ENCODE measurements at places on chromosomes 2 and 18.

- no peak overlapping the region for H3K27ac ChIP-seq
- H3K4me3 ChIP-seq = no peak overlapping the region
- peak; percentile 24 for DNase-seq
- peaks cover 1% of the 10 kb centered on the region for H3K4me1 ChIP-seq
- no peaks in the 10 kb centered on the region for H3K36me3 ChIP-seq
Observed at GRCh38 chr18:9653390-9653789, 39.0 kb upstream of the PPP4R1 start.

DNA sequence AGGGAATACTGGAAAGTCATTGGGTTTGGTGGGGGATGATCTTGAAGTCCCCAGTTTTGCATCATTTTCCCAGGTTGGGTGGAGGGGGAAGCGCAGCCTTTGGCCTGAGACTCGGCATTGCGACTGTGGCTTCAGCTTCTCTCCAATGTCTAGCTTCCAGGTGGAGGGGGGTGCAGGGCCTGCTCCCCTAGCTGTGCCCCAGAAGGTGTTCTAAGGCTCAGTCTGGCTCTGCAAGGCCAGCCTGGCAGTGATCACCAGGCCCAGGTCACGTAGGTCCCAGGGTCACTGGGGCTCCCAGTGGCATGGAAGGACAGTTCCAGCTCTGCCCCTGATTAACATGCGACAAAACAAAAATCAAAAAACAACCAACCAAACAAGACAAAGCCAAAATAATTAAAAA is 56.9 kb upstream of the HAAO start:
- H3K36me3 ChIP-seq = no peaks in the 10 kb centered on the region
- no peak for DNase-seq
- H3K4me3 ChIP-seq = no peak overlapping the region
- peaks cover 21% of the 10 kb centered on the region for H3K4me1 ChIP-seq
- no peaks in the 10 kb centered on the region for H3K27me3 ChIP-seq

GRCh38 chr18:44539926-44540325 is 140.8 kb upstream of the SETBP1 start:
- no peak overlapping the region for H3K27ac ChIP-seq
- DNase-seq = no peak
- H3K36me3 ChIP-seq = no peaks in the 10 kb centered on the region
- peaks cover 4% of the 10 kb centered on the region for H3K4me1 ChIP-seq
- no peak overlapping the region for H3K4me3 ChIP-seq

DNA sequence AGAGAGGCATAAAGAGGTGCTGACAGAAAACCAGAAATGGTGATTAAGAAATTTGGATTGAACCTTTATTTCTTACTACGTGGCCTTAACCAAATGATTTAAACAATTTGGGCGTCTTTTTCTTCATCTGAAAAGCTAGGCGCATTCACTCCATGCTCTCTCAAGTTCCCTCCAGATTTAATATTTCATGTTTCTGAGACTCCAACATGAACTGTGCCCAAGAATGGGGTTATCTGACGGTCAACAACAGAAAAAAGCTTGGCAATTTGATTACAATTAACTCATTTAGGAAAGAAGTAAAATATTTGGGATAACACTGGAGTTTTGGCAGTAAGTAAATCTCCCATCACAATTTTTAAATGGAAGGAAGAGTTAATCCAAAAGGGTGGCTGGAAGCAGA is 345.4 kb downstream of the ARHGAP15 start:
- no peaks in the 10 kb centered on the region for H3K36me3 ChIP-seq
- H3K27me3 ChIP-seq = no peaks in the 10 kb centered on the region
- DNase-seq = no peak
- H3K27ac ChIP-seq = no peak overlapping the region
- H3K4me1 ChIP-seq = no peaks in the 10 kb centered on the region

All from ovary (tissue), 10 donors.